ENCODE measurements at places on chromosomes 2 and 18. TPM values are rescaled to one million over a fixed set of nuclear protein-coding genes. Genes with fewer than 3 reads are reported as not detected.
A peak's percentile ranks its signal among the peaks of the same experiment; 100 is the strongest.

GRCh38 chr2:200828572-200829257 lies 17.0 kb downstream of the BZW1 start:
- no peak for DNase-seq

The RETSAT gene
- total RNA-seq: 34.2 TPM

The TMEM200C gene
- total RNA-seq: 4.4 TPM

The DSG2 gene
- 72.7 TPM for total RNA-seq

The KIF3C gene
- total RNA-seq: 3.5 TPM

GRCh38 chr2:241559323-241560161 lies 997 bp downstream of the BOK start:
- no peak for DNase-seq

The LYPD1 gene
- 0.22 TPM for total RNA-seq

The GALR1 gene
- 0.07 TPM for total RNA-seq

DNA sequence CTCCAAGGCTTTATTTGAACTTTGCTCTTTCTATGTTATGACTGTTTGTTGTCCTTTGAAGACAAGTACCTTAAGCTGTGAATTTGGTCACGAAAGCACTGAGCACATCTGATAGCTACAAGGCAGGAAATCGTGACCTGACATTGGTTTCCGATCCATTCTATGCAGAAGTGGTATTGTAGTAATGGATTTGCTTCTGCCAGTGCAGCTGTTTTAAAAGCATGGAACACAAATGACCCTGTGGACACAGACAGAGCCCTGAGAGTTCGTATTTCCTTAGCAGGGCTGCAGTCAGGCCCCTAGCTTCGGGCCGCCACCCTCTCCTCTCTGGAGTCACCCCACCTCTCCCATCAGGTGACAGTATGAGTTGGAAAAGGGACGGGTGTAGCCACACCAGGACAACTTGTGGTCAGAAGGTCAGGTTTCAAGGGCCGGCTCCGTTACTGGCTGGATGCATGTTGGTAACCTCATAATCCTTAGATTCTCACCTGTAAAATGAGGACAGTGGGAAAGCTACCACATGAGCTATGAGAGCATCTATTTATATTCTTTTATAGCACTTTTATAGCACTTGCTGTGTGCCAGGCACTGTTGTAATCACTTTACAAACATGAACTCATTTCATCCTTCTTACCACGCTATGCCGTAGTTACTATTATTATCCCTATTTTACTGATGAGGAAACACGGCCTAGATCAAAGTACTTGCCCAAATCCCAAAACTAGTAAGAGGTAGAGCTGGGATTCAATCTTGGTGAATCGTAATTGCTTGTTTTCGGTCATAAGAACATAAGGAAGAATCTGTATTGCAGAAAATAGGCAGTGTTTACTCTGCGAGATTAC lies 70.2 kb downstream of the SPATS2L start:
- DNase-seq: no peak

The MPP4 gene
- not detected for total RNA-seq

DNA sequence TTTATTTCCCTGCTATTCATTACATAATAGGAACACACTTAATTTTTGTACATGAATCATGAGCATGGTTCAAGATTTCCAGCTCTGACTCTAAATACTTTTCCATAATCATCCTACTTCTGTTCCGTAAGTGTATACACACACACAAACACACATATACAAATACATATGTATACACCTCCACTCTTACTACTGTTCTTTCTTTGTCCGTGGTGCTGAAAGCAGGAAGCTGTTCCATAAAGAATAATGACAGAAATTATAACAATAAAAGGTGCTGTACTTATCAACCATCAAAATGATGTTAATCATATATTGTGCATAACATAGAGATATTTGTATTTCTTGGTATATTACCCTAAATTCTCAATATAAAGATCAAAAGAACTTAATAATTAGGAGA lies 776.9 kb downstream of the DPP10 start:
- no peak for DNase-seq

- no peak for DNase-seq
These were observed 246.1 kb downstream of the EXOC6B start for GRCh38 chr2:72579591-72580180.

GRCh38 chr2:190111166-190111565 lies 48.6 kb upstream of the MSTN start:
- DNase-seq: no peak

DNA sequence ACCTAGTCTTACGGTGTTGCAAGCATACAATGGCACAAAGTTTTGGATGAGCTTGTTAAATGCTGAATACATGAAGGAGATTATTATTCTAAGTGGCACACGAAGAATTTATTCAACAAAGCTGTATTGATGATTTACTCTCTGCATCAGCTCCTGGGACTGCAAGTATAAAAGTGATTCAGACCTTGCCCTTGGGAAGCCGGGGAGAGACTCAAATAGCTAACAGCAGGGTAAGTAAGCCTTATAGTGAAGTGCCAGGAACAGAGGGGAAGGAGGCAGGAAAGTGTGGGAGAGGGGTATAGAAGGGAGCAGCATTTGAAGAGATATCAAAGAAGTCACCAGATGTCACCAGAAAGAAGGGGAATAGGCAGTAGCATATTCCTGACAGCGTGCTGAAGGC lies 115.4 kb downstream of the MCFD2 start:
- DNase-seq: no peak

DNA sequence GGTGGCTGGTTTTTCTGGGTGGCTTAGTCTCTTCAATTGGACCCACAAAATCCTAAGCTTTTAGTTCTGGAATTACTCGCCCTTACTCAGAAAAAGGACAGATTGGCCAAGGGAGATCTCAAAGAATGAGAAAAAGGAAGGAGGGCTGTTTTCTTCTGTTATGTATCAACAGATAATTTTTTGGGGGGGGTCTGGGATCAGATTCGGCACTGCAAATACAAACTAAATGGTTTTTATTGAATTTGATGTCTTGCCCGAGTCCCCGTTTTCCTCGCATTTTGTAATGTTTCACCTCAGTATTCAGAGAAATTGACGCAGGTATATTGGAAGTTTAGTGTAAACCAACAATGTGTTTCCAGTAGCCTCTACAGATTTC lies 762 bp downstream of the YIPF4 start:
- DNase-seq: no peak

- no peak for DNase-seq
These were observed 59.4 kb downstream of the RHOB start for GRCh38 chr2:20506201-20506685.

The NOL4 gene
- not detected for total RNA-seq

The NFE2L2 gene
- total RNA-seq: 68.2 TPM

The MROH2A gene
- total RNA-seq: not detected

DNA sequence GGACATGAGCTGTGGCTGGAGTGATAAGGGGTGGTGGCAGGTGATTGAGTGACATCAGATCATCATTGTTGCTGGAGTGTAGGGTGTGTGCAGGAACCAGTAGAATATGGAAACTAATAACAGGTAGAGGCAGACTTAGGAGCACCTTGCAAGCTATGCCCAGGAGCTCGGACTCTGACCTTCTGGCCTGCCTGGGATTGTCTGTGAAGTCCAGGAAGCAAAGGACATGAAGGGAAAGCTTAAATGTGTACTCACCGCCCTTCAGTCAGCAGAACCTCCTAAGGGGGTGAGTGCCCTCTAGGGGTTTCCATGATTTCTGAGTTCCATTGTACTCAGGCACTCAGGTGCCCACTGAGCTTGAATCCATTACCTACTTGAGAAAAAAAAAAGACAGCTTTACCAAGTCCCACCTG lies 104.2 kb downstream of the CRIM1 start:
- no peak for DNase-seq

GRCh38 chr2:149019768-149020167 lies 18.7 kb upstream of the LYPD6B start:
- DNase-seq: peak; percentile 38

DNA sequence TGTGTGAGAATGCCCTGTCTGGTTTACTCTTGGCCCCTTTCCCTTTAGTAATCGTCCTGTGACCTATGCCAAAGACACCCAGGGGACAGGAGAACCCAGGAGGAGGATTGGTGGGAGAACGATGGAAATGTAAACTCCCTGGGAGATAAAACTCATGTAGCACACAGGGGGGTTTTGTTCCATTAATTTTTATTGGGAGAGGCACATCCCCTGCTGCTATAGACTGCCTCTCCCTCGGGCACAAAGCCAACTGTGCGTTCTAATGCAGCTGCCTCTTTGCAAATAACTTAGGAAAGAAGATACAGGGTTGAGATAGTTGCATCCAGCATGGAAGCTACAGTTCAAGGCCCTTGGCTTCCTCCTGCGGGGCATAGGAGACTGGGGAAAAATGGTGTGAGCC lies 489.6 kb downstream of the SLC4A3 start:
- DNase-seq: no peak

DNA sequence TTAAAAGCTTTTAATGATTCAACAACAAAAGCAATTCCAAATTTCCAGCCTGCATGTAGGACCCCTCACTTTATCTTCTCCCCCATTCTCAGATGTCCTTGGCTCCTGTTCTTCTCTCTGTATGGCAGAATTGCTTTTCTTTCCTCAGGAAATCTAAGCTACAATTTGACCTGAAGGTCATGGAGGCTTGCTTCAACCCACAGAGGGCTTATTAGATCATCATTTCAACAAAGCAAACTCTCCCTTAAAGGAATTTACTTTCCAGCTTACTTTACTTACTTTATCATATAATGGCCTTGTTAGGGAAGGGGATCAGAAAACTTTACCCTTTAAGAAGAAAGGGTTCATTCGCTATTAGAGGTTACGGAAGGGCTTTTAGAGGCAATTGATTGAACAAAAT lies 211.5 kb downstream of the RAD51AP2 start:
- DNase-seq: no peak

- DNase-seq: no peak
These were observed 228.6 kb upstream of the EPAS1 start for GRCh38 chr2:46068636-46069035.

- no peak for DNase-seq
These were observed 16.0 kb downstream of the TMEM177 start for GRCh38 chr2:119694845-119695521.

DNA sequence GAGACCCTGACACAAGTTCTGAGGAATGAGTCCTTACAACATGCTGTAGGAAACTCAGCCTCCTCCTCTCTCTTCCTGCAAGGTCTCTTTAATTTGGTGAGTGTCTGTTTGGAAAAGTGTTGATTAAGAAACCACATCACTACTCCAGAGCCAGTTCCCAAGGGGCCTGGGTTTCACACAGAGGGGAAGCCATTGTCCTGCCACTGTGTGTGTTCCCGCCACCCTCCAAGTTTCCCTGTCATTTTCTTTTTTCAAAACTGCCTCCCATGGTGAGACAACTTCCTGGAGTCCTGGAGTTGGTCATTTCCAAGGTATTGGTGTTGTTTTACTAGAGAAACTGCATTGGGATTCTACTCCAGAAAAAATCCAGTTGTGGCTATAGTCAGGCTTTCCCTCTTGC lies 232.0 kb upstream of the PARD3B start:
- DNase-seq: no peak

GRCh38 chr2:196718419-196719109 lies 79.0 kb downstream of the CCDC150 start:
- DNase-seq: no peak

The FTCDNL1 gene
- total RNA-seq: 3.5 TPM

- no peak for DNase-seq
These were observed 600 bp downstream of the KATNAL2 start for GRCh38 chr18:46917803-46918600.

GRCh38 chr2:189446780-189447179 lies 5.5 kb downstream of the WDR75 start:
- DNase-seq: no peak

- DNase-seq: no peak
These were observed 50.3 kb upstream of the TLK1 start for GRCh38 chr2:171210864-171211431.
